Dermis microvascular lymphatic vessel endothelial cell (primary cell): ENCODE measurements at places on chromosomes 1 and 21.
A peak's percentile ranks its signal among the peaks of the same experiment; 100 is the strongest.

DNA sequence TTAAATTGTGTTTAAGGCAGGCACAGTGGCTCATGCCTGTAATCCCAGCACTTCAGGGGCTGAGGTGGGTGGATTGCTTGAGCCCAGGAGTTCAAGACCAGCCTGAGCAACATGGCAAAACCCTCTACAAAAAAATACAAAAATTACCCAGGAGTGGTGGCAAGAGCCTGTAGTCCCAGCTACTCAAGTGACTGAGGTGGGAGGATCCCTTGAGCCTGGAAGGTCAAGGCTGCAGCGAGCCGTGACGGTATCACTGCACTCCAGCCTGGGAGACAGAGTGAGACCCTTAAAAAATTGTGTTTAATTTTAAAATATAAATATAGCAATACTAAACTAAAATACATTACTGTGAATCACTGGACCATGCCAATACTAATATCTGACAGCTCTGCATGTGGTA, 42.8 kb downstream of the SORT1 start:
- no peak for DNase-seq

DNA sequence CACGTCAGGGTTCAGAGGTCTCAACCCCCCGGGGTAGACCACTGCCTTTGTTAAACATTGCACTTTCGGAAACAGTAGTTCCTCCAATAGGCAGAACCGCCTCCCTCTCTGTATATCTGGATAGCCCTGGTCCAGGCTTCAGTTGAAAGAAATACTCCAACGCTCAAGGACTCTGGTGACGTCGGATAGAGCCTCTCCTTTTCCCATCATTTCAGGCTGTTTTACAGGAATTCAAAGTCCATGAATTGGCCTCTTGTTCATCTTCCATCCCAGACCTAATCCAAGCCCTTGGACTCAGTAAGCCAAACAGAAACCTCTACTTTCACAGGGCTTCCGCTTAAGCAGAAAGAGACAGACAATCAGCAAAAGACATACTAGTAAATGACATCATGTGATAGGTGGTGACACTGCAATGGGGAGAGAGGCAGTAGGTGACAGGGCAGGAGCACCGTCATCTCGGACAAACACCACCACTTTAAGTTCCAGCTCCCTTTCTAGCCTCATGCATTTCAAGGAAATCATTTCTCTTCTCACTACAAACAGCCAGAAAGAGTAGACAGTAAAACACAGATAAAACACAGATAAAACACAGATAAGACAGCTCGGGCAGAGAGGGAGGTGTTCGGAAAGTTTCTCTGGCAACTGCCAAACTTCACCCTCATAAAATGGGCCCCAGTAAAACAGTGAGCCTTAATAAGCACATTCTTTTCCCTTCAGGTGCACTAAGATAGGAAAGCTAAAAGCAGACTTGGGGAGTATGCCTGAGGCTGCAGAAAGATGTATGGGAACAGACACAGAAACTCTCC, 2.3 kb upstream of the PLA2G2A start:
- no peak for DNase-seq

GRCh38 chr1:81582467-81582986, 218.2 kb upstream of the ADGRL2 start:
- DNase-seq: no peak

GRCh38 chr1:39671793-39672550, at the start of gene NT5C1A:
Gene NT5C1A (minus strand): TSS chr1:39672107. CDS start chr1:39672038, 69 bp downstream.
- DNase-seq: peak; percentile 9

GRCh38 chr1:118097622-118098348, 87.2 kb downstream of the SPAG17 start:
- no peak for DNase-seq
